Natural killer cell treated with Interleukin-12 subunit alpha and Interleukin-12 subunit beta and Interleukin-15 and Interleukin-18, amount 100 ng/mL, for 72 hours (primary cell): ENCODE measurements at places on chromosomes 6 and 20. TPM values are rescaled to one million over a fixed set of nuclear protein-coding genes. Genes with fewer than 3 reads are reported as not detected.

OPRM1 gene
- total RNA-seq, result not detected

- no peak for DNase-seq
Observed at GRCh38 chr6:128696691-128697689, 176.6 kb upstream of the PTPRK start.

GRCh38 chr6:87297119-87297518 lies 25.3 kb upstream of the SMIM8 start:
- DNase-seq, result no peak

DNA sequence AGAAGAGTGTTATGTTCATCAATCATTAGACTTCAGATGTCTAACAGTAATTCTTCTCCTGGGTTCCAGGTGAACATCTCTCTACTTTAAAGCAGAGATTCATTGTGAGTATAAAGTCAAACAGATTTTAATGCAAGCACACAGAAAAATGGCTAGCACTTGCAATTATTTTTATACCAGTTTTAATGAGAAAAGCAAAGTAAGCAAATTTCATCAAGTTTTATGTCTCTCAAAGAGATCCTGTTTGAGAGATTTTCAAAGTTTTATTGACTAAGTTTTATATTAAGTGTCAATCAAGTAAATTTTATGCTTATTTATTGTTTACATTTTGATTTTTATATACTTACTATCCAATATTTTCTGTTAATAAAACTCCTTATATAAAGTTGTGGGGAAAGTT lies 1628.5 kb downstream of the HACE1 start:
- DNase-seq, result no peak

DNA sequence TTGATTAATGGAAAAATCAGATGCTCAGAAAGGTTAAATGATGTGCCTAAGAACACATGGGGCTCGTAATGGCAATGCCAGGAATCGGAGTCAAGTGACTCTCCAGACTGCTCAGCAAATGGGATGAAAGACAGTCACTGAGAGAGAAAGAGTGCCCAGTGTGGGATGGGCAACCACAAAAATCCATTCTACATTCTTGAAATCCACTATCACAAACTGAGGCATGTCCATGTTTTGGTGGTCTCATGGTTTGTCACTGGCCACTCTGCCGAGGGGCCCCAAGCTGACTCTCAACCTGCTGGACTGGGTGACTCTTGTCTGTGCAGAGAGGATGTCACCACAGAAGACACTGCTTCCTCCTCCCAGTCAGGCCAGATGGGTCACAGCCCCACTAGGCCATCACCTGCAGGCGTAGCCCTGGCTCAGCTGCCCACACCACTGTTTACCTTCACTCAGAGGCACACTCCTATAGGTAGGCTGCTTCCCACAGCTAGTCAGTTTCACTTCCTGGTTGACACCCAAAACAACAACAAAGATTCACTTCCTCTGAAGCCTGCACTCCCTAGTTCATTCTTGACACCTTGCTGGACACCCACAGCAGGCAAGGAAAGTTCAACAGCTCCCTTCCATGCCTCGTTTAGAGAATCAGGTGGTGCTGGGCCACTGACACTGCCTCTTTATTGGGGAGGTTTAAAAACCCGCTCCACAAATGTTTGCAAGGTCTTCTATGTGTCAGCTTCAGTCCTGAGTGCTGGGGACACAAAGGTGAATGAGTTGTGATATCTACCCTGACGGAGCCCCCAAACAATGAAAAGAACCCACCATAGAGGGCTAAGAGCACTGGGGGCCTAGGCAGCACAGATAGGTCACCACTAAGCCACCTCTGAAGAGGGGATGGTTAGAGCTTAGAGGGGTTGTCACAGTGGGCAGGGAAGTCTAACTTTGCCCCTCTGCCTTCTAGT lies 21.7 kb downstream of the MAP1LC3A start:
- no peak for DNase-seq

DNA sequence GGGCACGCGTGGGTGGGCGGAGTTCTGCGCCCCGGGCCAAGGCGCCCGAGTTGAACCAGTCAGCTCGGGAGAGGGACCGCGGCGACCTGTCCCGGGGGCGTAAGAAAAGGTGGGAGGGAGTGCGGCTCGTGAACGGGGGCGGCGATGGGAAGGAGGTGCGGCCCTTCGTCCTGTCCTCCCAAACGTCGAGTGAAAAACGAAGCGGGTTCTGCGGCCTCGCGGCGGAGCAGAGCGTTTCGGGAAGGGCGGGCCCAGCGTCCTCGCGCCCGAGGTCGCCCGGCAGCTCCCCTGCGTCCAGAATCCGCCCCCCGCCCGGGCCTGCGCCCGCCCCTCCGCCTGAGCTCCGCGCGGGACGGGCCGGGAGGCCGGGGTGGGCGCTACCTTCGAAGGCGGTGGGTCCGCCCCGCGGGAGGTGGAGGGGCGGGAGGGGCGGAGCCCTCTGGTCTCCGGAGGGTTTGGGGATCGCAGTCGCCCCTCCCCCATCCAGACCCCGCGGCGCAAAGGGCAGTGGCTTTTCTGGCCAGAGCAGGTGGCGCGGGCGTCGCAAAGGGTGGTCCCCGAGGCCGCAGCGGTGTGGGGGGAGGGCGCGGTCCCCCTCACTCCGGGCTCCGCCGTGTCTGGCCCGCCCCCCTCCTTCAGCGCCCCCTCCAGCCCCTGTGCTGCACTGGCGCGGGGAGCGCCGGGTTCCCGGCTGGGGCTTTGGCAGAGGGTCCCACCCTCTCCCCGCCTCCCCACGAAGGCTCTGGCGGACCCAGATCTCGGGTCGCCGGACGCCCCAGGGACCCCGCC lies 838 bp downstream of the STMN3 start:
- peak; percentile 58 for DNase-seq

CCDC167 gene
- 46.0 TPM for total RNA-seq

GRCh38 chr6:34745277-34746103 lies 11.8 kb upstream of the SNRPC start:
- no peak for DNase-seq

DNA sequence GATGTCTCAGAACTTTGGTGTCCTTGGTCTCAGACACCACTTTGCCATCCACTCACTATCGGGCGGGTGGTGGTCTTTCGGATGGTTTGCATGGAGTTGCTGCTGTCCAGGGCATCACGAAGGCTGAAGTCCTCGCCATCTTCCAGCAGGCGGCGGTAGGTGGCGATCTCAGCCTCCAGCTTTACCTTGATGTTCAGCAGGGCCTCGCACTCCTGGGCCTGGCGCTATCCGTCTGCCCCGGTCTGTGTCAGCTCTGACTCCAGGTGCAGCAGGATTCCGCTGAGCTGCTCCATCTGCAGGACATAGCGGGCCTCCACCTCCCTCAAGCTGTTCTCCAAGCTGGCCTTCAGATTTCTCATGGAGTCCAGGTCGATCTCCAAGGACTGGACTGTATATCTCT lies 36.0 kb downstream of the ZNF311 start:
- no peak for DNase-seq

DNA sequence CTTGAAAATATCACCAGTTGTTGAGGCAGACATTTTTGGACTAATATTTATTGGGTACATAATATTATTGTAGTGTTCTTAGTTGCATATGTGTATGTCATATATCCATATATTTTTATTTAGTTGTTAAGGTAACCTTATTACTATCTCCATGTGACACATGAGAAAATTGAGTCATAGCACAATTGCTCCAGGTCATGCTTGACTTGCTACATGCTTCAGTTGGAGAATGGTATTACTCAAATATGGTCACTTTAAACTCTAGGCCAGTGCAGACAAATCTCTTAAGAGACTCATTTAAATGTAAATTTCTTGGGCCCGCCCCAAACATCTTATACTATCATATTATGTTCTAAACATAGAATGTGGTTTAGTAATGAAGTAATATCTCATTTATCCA lies 246.1 kb downstream of the RIMS1 start:
- no peak for DNase-seq
